ENCODE measurements at places on chromosomes 13 and 19. TPM values are rescaled to one million over a fixed set of nuclear protein-coding genes. Genes with fewer than 3 reads are reported as not detected.

- no peak for DNase-seq
These were observed 9.7 kb downstream of the GPR42 start for GRCh38 chr19:35380450-35381124.

GRCh38 chr19:6723738-6724137, 3.3 kb upstream of the C3 start:
- DNase-seq = no peak

GRCh38 chr19:33906578-33907335, 110.1 kb downstream of the KCTD15 start:
- no peak for DNase-seq

IL17D gene
- total RNA-seq = 0.41 TPM

DNA sequence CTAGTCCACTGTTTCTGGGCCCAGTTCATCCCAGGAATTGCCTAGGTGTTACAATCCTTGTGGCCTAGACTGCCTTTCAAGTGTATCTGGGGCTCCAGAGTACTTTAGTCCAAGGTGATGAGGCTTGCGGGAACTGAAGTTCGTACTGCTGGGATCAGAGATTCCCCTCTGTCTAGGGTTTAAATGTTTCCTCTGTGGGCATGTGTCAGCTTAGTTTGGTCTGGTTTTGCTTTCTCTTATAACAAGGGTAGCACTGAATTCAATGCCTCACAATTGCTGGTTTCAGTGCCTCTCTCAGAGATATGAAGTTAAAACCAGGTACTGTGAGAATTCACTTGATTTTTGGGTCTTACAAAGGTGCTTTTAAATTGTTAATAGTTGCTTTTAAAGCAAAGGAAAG, 30.8 kb downstream of the RGCC start:
- DNase-seq = no peak

- no peak for DNase-seq
These were observed 2.6 kb downstream of the SPRYD7 start for GRCh38 chr13:49933511-49933910.

NPHS1 gene
- total RNA-seq = not detected

DNA sequence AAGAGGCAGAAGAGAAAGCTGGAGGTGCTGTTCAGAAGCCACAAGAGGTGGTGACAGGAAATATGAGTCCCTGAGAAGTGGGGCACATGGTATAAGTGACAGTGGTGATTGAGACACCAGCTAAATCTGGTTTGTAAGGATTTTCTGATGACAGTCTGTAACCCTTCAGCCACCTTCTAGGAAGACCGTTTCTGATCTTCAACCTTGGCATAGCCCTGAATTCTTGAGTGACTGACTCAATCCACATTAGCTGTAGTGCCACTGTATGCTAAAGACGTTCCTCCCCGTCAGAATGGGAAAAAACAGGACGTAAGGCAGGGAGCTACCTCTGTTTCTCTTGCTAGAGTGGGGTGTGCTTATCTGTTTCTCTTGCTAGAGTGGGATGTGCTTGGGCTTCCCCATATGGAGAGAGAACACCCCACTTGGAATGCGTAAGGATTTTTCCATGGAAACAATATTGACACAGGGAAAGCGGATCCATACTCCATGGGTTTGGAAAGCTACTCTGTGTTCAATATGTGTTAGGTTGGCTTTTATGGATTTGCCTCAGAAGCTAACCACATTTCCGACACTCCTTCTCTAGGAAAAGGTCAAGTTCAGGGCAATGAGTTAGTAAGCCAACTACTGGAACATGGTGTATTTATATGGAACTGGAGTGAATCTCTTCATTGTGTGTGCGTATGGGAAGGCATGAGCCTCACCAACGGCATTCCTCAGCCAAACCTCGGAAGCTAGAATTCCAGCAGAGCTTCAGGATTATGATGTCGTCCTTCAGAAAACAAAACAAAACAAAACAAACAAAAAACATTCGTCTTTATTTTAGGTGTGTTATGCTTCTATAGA, 948.8 kb upstream of the SLC10A2 start:
- no peak for DNase-seq

TMEM150B gene
- not detected for total RNA-seq

- DNase-seq = no peak
These were observed 60.5 kb downstream of the PCCA start for GRCh38 chr13:100149389-100149788.

ASPDH gene
- not detected for total RNA-seq

ZNF865 gene
- 15.5 TPM for total RNA-seq

CPB2 gene
- total RNA-seq = not detected

DNA sequence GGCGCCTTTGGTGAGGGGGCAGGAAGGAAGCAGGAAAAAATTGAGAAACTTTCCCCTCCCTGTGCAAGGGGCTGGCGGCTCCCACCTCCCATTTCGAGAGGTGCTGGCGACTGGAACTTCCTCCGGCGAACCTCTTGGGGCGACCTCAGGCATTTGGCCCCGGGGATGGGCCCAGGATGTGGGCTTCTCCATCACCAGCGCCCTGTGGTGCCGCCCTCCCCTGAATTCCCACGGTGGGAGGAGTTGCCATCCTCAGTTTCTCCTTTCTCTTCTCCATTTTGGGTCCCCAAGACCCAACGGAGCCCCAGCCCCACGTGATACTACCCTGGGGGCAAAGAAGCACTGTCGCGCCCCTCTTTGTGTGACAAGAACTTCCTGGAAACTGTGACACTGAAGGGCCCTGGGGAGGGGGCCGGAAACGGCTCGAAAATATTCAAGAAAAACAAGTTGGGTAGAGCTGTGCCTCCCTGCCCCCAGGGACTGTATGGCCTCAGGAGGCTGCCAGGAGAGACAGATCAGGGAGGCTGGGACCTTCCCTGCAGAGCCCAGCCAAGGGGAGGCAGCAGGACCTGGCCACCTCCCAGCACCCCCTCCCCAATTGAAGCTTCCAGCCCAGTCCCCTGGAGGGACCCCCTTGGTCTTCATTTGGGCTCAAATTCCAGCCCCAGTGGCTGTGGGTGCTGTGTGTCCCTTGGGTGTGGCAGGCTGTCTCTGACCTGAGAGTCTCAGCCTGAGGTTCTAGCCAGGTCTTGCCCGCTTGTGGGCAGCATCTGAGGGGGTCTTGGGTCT, 16.2 kb upstream of the AP1M2 start:
- DNase-seq = peak; percentile 71

GRCh38 chr13:77537289-77537919, 1.9 kb downstream of the SCEL start:
- DNase-seq = no peak

ERICH4 gene
- total RNA-seq = not detected

CDC42EP5 gene
- total RNA-seq = not detected

GRCh38 chr13:82802528-82802927, 1079.7 kb downstream of the SLITRK1 start:
- DNase-seq = no peak

ZNF556 gene
- not detected for total RNA-seq

GRCh38 chr19:46350029-46350757, 3.3 kb downstream of the PPP5C start:
- no peak for DNase-seq

GRCh38 chr19:45643024-45643926, 4.1 kb upstream of the EML2 start:
- peak; percentile 94 for DNase-seq

DNA sequence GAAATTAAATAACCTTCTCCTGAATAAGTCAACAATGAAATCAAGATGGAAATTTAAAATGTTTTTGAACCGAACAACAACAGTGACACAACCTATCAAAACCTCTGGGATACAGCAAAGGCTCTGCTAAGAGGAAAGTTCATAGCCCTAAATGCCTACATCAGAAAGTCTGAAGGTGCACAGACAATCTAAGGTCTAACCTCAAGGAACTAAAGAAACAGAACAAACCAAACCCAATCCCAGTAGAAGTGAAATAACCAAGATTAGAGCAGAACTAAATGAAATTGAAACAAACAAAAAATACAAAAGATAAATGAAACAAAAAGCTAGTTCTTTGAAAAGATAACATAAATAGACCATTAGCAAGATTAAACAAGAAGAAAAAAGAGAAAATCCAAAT, 9.0 kb downstream of the UGGT2 start:
- no peak for DNase-seq

GRCh38 chr19:30896554-30896953, 452.7 kb downstream of the TSHZ3 start:
- DNase-seq = no peak

GRCh38 chr13:104111031-104111430, 1044.8 kb upstream of the SLC10A2 start:
- no peak for DNase-seq

SBNO2 gene
- total RNA-seq = 113 TPM

C13orf42 gene
- not detected for total RNA-seq

DNA sequence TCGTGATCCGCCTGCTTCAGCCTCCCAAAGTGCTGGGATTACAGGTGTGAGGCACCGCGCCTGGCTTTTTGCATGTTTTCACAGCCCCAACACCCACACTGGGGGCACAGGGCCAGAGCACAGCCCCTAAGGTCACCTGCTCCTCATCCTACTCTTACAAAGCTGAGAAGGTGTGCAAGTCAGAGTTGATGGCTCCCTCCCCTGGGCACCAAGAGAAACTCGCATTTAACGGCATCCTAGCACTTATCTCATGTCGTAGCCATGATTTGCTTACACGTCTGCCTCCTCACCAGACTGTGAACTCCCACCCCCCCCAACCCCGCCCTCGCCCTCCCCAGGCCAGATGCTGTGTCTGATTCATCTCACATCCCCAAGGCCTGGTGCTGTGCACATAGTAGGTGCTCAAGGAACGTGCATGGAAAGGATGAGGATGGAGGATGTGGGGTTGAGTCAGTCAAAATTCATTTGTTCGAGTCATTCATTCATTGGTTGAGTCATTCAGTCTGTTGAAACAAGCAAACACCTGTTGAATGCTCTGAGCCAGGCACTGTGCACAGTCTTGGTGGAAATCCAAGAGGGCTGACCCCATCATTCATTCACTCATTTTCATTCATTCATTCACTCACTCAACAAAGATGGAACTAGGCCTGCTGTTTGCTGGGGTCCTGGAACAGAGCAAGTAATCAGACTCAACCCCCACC, 11.3 kb downstream of the SHANK1 start:
- DNase-seq = no peak

SBSN gene
- not detected for total RNA-seq

GRCh38 chr13:112455476-112456059, 79.4 kb downstream of the SPACA7 start:
- DNase-seq = no peak

- DNase-seq = peak; percentile 99
These were observed at the start of gene MPND for GRCh38 chr19:4343370-4344307. MPND (plus strand) TSS chr19:4343562; CDS start chr19:4343594, 32 bp downstream.

DNA sequence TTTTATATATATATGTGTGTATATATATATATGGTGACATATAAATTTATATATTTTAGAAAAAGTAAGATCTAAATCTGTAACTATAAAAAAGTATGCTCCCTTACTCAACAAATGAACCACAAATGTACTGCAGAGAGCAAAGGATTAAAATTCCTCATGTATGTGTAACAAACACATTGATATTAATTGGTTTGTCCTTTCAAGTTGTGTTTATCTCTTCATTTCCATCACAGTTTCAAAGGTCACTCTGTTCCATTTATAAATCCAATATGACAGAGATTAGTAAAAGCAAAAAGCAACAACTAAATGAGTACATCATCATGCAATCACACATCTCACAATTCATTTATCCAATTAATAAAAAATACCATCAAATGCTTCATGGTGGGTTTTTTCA, 247.9 kb downstream of the DACH1 start:
- DNase-seq = no peak

- DNase-seq = no peak
These were observed 213.3 kb downstream of the POSTN start for GRCh38 chr13:37385248-37385647.
